SJCRH30 (cell line): ENCODE measurements at places on chromosomes 6 and 20. TPM values are rescaled to one million over a fixed set of nuclear protein-coding genes. Genes with fewer than 3 reads are reported as not detected.

DNA sequence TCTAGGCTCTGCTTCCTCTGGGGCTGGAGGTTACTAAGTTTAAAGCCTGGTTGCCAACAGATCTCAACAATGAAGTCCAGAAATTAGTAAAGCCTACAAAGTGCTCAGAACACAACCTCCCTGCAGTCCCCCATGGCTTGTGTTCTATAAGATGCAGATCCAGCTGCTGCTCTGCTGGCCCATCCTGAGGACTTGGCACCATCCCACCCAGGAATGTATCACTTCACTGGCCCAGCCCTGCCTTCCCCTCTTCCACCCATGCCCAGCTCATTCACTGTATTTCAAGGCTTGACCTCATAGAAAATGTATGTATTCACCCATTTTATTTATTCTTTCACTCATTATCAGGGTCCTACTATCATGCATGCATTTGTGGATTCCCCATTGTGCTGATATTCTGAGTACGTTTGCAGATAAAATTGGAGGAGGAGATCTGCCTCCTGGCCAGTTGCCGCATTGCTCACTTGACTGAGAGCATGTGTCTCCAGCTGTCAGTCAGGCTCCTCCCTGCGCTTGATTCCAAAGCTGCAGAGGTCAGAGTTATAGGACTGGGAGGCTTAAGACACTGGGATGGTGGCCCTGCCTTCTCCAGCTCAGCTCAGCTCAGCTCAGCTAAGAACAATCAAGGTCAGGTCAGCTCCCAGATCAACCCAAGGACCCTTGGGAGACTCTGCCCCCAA lies 104.8 kb downstream of the MAFB start:
- H3K27ac ChIP-seq: no peak overlapping the region
- no peaks in the 10 kb centered on the region for H3K4me1 ChIP-seq
- no peak overlapping the region for H3K4me3 ChIP-seq
- no peaks in the 10 kb centered on the region for H3K36me3 ChIP-seq
- H3K27me3 ChIP-seq: no peaks in the 10 kb centered on the region
- DNase-seq: no peak

IPCEF1 gene
- 1.5 and 2.3 TPM in 2 replicates for total RNA-seq

DNA sequence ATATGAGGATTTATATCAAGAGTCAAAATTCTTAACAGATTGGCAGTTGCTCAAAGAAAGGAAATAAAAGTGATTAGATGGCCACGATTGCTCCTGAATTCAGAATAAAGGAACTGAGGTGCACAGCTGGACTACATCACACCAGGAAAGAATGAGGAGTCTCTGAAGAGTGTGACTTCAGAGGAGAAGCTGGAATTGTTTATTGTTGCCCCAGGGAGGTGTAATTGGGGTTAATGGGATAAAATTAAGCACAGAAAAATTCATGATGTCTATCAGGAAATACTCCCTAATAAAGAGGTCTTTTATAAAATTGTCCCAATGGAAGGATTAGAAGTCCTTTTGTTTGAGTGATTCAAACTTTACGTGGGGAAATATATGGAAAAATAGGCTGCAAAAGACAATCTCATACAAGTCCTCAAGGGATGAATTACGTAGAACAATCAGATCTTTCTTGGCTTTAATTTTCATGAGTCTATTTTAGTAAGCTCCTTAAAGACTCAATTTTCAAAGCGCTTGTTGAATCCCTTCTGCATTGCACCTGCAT lies 208.6 kb upstream of the RNF217 start:
- no peak overlapping the region for H3K4me3 ChIP-seq
- DNase-seq: no peak
- no peaks in the 10 kb centered on the region for H3K4me1 ChIP-seq

GLP1R gene
- total RNA-seq: not detected in 2 replicates

TMC2 gene
- 0.15 and 0.24 TPM in 2 replicates for total RNA-seq

DNA sequence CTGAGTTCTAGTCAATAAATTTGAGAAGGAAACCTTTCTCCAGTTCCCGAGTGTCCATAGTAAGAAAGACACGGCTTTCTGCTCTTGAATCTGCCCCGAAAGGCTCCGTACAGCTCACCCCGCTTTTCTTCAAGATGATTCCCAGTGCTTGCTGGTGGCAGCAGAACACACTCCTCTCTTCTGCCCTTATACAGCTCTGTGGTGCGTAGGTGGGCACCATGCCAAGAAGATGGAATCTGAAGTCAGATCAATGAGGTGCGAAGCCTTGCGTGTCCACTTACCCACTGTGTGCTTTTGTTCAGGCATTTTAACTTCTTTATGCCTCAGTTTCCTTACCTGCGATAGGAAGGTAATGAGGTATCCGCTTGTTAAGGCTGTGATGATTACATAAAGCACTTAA lies 142.2 kb downstream of the WDR27 start:
- DNase-seq: no peak
- no peaks in the 10 kb centered on the region for H3K36me3 ChIP-seq
- no peaks in the 10 kb centered on the region for H3K4me1 ChIP-seq
- H3K4me3 ChIP-seq: no peak overlapping the region
- no peaks in the 10 kb centered on the region for H3K27me3 ChIP-seq

DNA sequence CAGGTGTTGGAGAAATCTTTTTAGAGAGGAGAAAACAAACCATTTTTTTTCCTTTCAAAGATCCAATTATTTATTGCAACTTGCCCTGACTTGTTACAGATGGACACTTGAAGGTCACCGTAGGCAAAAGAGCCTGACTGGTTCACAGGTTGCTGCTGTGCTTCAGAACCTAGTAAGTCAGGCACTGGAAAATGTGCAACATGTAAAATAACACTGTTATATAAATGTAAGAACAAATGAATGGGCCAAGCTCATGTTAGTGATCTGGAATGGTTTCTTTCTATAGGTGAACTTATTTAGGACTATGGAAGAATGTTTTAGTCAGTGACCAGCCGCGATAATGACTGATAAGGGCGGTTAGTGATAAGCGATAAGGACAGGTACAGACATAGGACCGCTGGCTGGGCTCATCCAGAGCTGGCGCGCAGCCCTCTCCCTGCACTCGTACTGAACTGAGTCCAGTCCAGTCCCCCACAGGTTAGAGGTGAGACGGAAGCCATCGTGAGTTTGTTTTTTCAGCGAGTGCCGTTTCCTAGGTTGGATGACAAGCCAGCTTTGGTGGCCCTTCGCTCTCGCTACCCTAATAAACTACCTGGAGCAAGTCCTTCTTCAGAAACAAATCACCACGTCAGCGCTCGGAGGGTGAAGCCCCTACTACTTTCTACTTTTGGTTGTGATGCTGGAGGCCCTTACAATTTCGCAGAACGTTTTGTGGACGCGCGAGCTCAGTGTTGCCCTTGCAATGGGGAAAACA lies 94.4 kb upstream of the PRDM1 start:
- H3K36me3 ChIP-seq: no peaks in the 10 kb centered on the region
- no peaks in the 10 kb centered on the region for H3K4me1 ChIP-seq
- peak overlapping the region; percentile 54 for H3K4me3 ChIP-seq

DNA sequence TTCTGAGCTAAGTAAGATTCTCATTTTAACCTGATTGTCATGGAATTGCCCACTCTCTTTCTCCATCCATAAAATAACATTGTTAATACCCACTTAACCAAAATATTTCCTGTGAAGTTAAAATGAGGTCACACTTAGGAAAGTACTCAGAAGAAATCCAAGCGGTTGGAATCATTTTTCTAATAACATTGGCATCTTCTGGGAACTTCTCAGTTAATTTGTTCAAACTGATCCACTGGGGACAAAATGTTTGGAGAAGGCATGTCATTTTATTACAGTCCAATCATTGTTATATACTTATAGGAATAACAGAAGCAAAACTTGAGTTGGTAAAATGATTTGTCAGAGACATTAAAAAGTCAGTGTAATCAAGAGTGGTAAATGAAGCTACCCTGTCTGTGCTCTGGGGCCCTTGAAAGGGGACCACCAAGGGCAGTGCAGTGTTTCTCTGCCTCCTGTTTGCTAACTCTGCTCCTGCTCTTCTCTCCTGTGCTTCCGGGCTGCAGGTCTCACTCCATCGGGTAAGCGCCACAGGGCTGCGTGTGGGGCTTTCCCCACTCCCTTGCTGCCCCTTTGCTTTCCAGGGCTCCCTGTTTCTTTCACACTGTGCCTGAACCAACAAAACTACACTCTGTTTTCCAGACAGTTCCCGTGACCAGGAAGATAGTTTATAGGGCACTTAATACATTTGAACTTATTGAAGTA lies 50.1 kb downstream of the HDDC2 start:
- no peak overlapping the region for H3K27ac ChIP-seq
- H3K4me1 ChIP-seq: peaks cover 25% of the 10 kb centered on the region
- no peak overlapping the region for H3K4me3 ChIP-seq
- no peaks in the 10 kb centered on the region for H3K36me3 ChIP-seq
- H3K27me3 ChIP-seq: no peaks in the 10 kb centered on the region

DNA sequence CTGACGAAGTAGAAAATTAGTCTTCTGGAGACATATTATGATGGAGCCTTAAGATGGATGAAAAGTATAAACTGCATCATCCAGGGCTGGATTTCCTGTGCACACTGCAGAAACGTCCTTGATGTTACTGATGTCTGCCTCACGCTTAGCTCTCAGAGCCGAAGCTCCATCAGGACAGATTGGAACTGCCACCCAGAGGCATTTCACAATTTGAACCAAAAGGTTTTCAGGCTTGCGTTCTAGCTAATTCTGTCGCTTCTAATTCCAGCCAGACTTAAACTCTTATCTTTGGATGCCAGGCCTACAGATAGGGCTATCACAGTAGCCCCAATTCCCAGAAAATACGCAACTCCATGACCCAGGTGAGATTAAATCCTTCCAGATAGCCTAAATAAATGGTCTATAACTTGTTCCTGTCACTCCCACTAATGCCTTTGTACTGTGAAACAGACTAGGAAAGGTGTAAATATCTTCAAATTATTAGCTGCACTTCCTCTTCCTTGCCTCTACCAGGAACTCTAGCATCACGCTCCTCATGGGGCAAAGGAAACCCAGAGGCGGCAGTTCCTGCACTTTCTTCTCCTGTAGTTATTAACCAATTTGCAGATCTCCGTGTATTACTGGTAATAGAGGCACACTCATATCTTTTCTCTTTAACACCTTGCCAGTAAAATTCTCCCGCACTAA lies 634.6 kb downstream of the PRKN start:
- no peaks in the 10 kb centered on the region for H3K4me1 ChIP-seq
- H3K27ac ChIP-seq: no peak overlapping the region
- H3K4me3 ChIP-seq: no peak overlapping the region
- H3K36me3 ChIP-seq: no peaks in the 10 kb centered on the region
- no peak for DNase-seq
- H3K27me3 ChIP-seq: peaks cover 8% of the 10 kb centered on the region; the same call in 1 of the 2 replicates

- H3K4me1 ChIP-seq: no peaks in the 10 kb centered on the region
- no peak for DNase-seq
These were observed 191.4 kb downstream of the SLC16A10 start for GRCh38 chr6:111278731-111279130.

HLA-DQA1 gene
- not detected in 2 replicates for total RNA-seq

GRCh38 chr20:492159-492558 lies 29.8 kb upstream of the TBC1D20 start:
- DNase-seq: no peak
- peaks cover 79% of the 10 kb centered on the region for H3K36me3 ChIP-seq
- H3K27me3 ChIP-seq: no peaks in the 10 kb centered on the region

GRCh38 chr6:138953451-138953850 lies 34.6 kb downstream of the REPS1 start:
- no peaks in the 10 kb centered on the region for H3K27me3 ChIP-seq
- no peaks in the 10 kb centered on the region for H3K4me1 ChIP-seq
- DNase-seq: no peak
- no peaks in the 10 kb centered on the region; the same call in 1 of the 2 replicates for H3K36me3 ChIP-seq
- H3K27ac ChIP-seq: no peak overlapping the region
- H3K4me3 ChIP-seq: no peak overlapping the region

LRRC73 gene
- 0.14 TPM in 1 of 2 replicates, not detected in the other for total RNA-seq

- H3K4me3 ChIP-seq: no peak overlapping the region
- H3K27ac ChIP-seq: no peak overlapping the region
- H3K4me1 ChIP-seq: no peaks in the 10 kb centered on the region
These were observed 15.4 kb upstream of the SMIM13 start for GRCh38 chr6:11078266-11078665.

DNA sequence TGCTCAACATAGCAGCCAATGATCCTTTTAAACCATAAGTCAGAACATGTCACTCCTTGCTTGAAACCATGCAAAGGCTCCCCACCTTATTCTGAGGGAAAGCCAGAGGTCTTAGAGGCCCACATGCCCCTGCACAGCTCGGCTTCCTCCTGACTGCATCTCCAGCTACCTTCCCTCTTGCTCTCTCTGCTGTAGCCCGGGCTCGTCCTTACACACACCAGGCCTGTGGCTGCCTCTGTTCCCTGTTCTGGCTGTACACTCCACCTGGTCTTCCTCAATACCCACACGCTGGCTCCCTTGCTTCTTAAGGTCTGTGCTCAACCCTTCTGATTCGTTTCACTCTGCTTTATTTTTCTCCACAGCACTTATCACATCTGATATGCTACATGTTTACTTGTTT lies 116.2 kb downstream of the TNFAIP3 start:
- no peak overlapping the region for H3K27ac ChIP-seq
- no peak overlapping the region for H3K4me3 ChIP-seq
- no peaks in the 10 kb centered on the region for H3K36me3 ChIP-seq
- no peak for DNase-seq
- no peaks in the 10 kb centered on the region for H3K27me3 ChIP-seq
- H3K4me1 ChIP-seq: no peaks in the 10 kb centered on the region

CPNE5 gene
- 0.57 TPM in 1 of 2 replicates, not detected in the other for total RNA-seq

GRCh38 chr6:11279284-11279689 lies 46.8 kb upstream of the NEDD9 start:
- no peak for DNase-seq
- H3K36me3 ChIP-seq: no peaks in the 10 kb centered on the region
- no peaks in the 10 kb centered on the region for H3K27me3 ChIP-seq
- H3K4me1 ChIP-seq: peaks cover 12% of the 10 kb centered on the region; the same call in 1 of the 2 replicates
- H3K27ac ChIP-seq: no peak overlapping the region

GJA1 gene
- total RNA-seq: 4.0 and 4.5 TPM in 2 replicates

- no peak for DNase-seq
- H3K4me3 ChIP-seq: no peak overlapping the region
- H3K36me3 ChIP-seq: no peaks in the 10 kb centered on the region
- H3K27me3 ChIP-seq: peaks cover 11% of the 10 kb centered on the region
These were observed 12.7 kb upstream of the RBPJL start for GRCh38 chr20:45294003-45294368.

GRCh38 chr6:116034327-116034726 lies 26.4 kb downstream of the FRK start:
- DNase-seq: no peak
- H3K27ac ChIP-seq: no peak overlapping the region
- no peaks in the 10 kb centered on the region for H3K4me1 ChIP-seq
- H3K36me3 ChIP-seq: no peaks in the 10 kb centered on the region

GRCh38 chr6:34374508-34374907 lies 18.0 kb downstream of the NUDT3 start:
- H3K4me1 ChIP-seq: no peaks in the 10 kb centered on the region
- H3K27ac ChIP-seq: no peak overlapping the region
- DNase-seq: no peak
- H3K27me3 ChIP-seq: no peaks in the 10 kb centered on the region
- peaks cover 4% of the 10 kb centered on the region; the same call in 1 of the 2 replicates for H3K36me3 ChIP-seq

ADGRF5 gene
- 0.30 and 0.35 TPM in 2 replicates for total RNA-seq

LY86 gene
- total RNA-seq: not detected in 2 replicates

PPP1R16B gene
- total RNA-seq: 34.0 and 36.5 TPM in 2 replicates
